ENCODE measurements at places on chromosomes 7 and 10.
A peak's percentile ranks its signal among the peaks of the same experiment; 100 is the strongest.

- DNase-seq: no peak
These were observed 8.6 kb downstream of the VIM start for GRCh38 chr10:17236468-17237148.

DNA sequence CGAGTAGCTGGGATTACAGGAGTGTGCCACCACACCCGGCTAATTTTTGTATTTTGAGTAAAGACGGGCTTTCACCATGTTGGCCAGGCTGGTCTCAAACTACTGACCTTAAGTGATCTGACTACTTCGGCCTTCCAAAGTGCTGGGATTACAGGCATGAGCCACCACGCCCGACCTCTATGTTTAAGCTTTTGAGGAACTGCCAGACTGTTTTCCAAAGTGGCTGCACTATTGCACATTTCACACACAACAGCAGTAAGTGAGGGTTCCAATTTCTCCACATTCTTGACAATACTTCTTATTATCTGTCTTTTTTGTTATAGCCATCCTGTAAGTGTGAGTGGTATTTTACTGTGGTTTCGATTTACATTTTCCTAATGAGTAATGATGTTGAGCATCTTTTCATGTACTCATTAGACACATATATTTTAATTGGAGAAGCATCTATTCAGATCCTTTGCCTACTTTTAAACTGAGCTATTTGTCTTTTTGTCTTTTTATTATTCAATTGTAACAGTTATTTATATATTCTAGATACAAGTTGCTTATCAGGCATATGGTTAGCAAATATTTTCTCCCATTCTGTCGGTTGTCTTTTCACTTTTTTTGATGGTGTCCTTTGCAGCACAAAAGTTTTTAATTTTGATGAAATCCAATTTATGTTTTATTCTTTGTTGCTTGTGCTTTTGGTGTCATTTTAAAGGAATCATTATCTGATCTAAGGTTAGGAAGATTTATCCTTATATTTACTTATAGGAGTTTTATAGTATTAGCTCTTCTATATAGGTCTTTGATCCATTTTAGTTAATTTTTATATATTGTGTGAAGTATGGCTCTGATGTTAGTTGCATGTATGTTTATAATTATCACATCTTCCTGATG lies 12.8 kb upstream of the IRF5 start:
- no peak for DNase-seq

- no peak for DNase-seq
These were observed 81.5 kb upstream of the SYPL1 start for GRCh38 chr7:106193661-106194060.

DNA sequence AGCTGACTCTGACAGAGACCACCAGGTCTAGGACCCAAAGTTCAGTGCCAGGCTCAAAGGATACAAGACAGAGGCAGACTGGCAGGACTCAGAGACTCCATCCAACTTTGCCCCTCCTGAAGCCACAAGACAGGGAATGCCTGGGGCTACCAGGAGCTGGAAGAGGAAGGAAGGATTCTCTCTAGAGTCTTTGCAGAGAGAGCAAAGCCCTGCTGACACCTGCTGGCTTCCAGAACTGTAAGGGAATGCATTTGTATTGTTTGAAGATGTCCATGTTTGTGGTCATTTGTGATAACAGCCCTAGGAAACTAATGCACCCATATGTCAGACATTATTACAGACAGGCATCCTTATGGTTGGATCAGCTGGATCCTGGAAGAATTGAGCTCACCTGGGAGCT lies 132.3 kb upstream of the C7orf33 start:
- no peak for DNase-seq

- no peak for DNase-seq
These were observed 11.1 kb downstream of the ERVW-1 start for GRCh38 chr7:92466682-92467081.

- DNase-seq: no peak
These were observed 12.2 kb upstream of the GIMAP7 start for GRCh38 chr7:150502519-150502918.

GRCh38 chr7:85262891-85263290 lies 76.0 kb upstream of the SEMA3D start:
- DNase-seq: peak; percentile 78

- no peak for DNase-seq
These were observed 146.2 kb downstream of the PAXIP1 start for GRCh38 chr7:154856733-154857132.

- no peak for DNase-seq
These were observed 2.5 kb downstream of the SLC25A13 start for GRCh38 chr7:96319439-96319838.

DNA sequence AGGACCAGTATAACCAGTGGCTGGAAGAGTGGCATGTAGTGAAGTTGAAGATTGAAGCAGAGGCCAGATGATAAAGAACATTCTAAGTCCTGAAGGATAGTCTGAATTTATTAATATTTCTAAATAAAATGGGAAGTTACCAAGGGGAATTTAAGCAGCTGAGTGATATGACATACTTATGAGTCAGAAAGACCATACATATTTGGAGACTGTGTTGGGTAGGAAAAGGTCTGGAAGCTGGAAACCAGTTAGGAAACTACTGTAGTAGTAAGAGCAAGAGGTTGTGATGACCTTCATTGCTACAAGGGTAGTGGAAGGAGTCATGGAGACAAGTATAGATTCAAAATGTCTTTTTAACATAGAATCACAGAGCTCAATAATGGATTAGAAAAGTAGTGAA lies 752.3 kb downstream of the SUGCT start:
- DNase-seq: peak; percentile 86

DNA sequence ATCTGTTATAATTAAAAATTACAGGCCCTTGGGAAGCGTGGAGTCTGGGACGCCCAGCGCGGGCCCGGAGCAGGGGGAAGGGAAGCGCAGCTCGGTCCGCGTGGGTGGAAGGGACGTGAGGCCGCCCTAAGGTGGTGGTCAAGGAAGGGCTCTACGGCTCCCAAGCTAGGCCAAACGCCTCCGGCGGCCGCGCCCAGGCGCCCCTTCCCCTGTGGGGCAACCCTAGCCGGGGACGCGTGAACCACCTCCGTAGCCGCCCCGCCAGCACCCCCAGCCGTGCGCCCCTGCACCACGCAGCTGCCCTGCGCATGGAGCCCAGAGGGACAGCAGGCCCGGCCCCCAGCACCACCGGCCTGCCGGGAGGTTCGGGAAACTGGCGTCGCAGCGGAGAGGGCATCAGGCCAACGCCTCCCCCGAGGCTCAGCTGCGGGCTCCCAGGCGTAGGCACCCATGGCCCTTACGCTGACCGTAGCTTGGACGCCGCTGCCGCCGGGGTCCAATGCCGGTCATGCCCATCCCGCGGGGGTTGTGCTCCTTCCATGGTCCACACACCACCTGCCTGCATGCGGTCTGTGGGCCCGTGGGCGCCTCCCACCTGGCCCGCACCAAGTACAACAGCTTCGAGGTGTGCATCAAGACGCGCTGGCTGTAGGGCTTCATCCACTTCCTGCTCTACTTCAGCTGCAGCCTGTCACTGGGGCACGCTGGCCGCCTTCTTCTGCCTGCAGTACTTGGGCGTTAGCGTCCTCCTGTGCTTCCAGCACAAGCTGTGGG lies 166.7 kb downstream of the SEPTIN7 start:
- no peak for DNase-seq

DNA sequence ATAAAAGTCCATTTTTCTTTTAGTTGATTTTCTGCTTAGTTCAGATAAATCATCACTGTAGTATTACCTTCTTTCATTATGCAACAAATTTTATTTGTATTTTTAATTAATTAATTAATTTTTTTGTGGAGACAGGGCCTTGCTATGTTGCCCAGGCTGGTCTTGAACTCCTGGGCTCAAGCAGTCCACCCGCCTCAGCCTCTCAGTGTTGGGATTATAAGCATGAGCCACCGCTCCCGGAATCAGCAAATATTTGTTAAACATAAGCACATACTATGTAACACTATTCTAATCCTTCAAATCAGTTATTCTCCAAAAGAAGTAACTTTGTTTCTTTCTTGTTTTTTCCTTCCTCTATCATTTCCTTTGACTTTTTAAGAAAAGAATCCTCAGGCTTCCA lies 584.8 kb upstream of the ANKRD30A start:
- no peak for DNase-seq

- DNase-seq: no peak
These were observed 265.0 kb downstream of the ADARB2 start for GRCh38 chr10:1472178-1472958.

GRCh38 chr10:22733992-22734391 lies 19.6 kb upstream of the PIP4K2A start:
- DNase-seq: no peak

GRCh38 chr10:78768041-78768835 lies 300.5 kb upstream of the ZMIZ1 start:
- peak; percentile 68 for DNase-seq

GRCh38 chr10:42532996-42533395 lies 105.4 kb downstream of the ZNF33B start:
- no peak for DNase-seq

DNA sequence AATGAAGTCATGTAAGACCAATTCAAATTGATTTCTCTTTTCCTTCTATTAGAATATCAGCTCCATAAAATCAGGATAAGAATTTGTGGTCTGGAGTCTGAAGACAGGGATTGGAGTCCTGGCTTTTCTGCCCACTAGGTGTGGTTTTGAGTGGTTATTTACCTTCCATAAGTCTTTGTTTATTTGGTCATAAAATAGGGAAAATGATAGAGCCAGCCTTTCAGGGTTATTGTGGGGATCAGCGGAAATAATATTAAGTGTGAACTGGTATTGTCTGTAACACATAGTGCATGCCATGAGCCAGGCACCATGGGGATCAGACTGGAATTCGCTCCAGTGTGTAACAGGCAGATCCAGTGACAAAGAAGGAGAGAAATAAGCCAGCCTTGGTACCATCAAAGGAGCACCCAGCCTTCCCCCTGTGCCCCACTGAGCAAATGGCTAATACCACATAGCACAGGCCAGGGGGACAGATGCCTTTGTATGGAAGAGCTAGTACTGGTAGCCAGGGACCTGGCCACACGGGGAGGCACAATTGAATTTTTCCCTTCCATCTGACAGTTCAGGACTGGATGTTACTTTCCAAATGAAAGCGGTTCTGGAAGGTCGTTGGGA lies 509.7 kb upstream of the PODXL start:
- DNase-seq: peak; percentile 31

DNA sequence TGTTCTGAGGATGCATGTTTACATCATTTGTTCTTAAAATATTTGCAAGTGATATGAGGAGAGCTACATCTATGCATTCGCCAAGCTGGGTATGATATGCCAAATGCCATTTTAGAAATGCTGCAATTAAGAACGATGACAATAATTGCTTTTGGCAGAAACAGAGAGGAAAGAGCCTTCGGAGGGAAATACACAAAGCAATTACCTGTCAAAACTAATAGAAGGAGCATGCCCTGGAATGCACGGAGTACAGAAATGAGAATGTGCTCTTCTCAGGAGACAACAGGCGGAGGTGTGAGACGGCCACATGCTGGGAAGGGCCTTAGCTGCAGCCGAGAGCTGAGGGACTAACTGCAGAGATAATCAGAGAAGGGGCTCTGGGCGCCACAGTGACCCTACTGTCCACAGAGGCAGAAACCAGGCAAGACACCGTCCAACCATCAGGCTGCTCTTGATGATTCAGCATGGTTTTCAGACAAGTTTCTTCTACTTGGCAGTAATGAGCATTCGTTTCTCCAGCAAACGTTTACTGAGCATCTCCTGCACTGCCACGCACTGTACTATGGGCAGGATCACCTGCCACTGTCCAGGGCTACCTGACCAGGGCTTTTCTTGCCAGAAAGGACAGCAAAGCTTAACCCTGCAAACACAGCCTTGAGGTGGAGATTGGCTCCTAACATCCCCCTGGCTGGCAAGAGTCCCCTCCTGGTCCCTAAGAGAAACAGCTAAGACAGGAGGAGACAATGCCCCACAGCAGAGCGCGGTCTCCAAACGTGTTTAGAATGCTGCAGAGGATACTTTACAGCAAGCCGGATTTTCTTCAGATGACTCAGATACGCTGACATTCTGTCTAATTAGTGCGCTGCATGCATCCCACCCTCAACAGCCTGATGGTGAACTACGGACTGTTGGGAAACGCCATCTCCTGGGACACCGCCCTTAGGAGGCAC lies 18.1 kb downstream of the VIPR2 start:
- DNase-seq: no peak

All from fibroblast of skin of back (primary cell).